Chondrocyte (in vitro differentiated cells): ENCODE measurements at places on chromosomes 1 and 21.

DNA sequence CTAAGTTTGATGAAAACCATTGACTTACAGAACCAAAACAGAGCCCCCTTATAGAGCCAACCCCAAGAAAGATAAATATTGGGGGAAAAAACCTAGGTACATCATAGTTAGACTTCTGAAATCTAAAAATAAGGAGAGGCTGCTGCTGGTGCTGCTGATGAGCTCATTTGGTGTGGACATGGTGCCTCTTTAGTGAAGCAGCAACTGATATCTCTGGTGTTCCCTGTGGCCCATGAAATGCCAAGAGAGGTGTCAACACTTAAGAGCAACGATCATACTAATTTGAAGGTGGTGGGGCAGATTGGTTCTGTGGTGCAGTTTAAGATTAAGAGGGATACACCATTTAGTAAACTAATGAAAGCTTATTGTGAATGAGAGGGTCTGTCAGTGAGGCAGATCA lies 35.9 kb downstream of the ST3GAL3 start:
- no peak for DNase-seq

GRCh38 chr21:32867597-32867996 lies 96.0 kb upstream of the PAXBP1 start:
- DNase-seq, result no peak

GRCh38 chr1:6026095-6026809 lies 19.4 kb upstream of the KCNAB2 start:
- no peak for DNase-seq

- DNase-seq, result no peak
Measured at GRCh38 chr1:64915381-64916274, 50.7 kb downstream of the JAK1 start.

- DNase-seq, result no peak
Measured at GRCh38 chr1:204477036-204477740, 17.4 kb downstream of the PIK3C2B start.

DNA sequence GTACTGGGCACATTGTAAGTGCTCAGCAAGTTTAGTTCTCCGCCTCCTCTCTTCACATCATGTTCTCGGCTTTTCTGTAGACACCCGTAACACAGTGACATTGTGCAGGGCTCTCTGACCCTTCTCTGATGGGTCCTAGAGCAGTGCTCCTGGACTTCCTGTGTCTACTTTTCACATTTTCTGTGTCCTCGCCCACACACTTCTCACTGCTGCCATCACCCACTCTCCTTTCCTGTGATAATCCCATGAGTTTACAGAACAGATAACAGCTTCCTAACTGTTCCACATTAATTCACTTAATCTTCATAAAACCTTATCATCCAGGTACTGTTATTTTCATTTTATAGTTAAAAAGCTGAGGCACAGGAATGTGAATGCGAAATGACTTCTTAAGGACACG lies 13.2 kb upstream of the DMRTA2 start:
- no peak for DNase-seq

DNA sequence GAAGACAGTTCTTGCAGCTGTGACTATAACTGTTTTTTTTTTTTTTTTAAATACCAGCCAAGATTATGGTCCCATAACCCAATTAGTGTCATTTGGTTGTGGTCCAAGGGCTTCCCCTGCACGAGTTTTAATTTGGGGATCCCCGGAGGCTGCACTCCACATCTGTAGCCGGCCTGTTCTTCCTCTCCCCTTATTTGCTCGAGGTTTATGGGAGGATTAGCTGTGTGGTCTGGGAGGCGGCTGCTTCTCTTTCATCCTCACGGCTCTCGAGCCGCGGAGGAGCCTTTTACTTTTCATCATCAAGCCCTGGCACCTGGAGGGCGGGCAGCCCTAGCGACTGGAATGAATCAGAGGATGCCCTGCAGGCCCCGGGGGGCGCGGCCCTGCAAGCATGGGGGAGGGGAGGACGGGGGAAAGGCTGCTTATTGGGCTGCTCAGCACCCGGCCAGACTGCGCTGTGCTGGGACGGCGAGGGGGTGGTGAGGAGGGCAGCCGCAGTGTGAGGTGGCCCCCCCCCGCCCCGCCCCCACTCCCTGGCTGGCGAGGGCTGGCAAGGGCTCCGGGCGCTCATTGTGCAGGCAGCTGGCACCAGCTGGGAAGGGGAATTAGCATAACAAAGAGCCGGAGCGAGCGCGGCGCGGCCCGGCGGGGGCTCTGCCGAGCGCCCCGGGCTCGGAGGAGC lies 18.5 kb downstream of the SERTAD4 start:
- no peak for DNase-seq

GRCh38 chr1:229300099-229300757 lies 29.3 kb downstream of the RAB4A start:
- DNase-seq, result no peak

GRCh38 chr1:208183977-208184911 lies 59.9 kb downstream of the PLXNA2 start:
- no peak for DNase-seq

- DNase-seq, result no peak
Measured at GRCh38 chr21:46598581-46599572, 6.0 kb downstream of the S100B start.

- no peak for DNase-seq
Measured at GRCh38 chr1:32775640-32776337, 41.4 kb downstream of the YARS1 start.

DNA sequence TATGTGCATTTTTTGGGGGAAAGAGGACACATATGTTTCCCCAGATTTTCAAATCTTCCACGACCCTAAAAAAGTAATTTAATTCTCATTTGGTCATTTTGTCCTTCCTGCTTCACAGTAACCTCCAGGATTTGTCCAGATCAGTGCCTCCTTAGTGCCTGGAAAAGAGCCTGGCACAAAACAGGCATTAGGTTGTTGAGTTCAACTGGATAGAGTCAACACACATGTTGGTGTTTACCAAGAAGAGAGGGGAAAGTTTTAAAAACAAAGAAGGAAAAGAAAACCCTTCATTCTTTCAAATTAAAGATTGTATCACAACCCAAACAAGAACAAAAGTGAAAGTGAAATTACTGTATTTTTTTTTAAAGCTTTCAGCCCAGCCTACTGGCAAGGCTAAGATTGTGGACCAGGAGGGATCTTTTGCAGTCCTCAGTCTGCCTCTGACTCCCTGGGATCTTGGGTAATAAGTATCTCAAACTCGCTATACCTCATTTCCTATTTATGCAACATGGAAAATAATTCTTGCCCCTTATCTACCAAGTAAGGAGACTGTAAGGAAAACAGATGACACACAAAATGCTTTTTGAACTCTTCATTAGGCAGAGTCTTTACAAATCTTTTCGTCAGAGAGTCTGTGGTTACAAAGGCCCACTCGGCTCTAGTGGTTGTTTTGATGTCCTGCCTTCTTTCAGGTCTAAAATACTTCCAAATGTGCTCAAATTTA lies 57.8 kb downstream of the ZNF281 start:
- DNase-seq, result no peak

- DNase-seq, result no peak
Measured at GRCh38 chr1:55213151-55213884, 1.8 kb downstream of the USP24 start.

GRCh38 chr1:152886085-152886484 lies 8.0 kb downstream of the SMCP start:
- no peak for DNase-seq

DNA sequence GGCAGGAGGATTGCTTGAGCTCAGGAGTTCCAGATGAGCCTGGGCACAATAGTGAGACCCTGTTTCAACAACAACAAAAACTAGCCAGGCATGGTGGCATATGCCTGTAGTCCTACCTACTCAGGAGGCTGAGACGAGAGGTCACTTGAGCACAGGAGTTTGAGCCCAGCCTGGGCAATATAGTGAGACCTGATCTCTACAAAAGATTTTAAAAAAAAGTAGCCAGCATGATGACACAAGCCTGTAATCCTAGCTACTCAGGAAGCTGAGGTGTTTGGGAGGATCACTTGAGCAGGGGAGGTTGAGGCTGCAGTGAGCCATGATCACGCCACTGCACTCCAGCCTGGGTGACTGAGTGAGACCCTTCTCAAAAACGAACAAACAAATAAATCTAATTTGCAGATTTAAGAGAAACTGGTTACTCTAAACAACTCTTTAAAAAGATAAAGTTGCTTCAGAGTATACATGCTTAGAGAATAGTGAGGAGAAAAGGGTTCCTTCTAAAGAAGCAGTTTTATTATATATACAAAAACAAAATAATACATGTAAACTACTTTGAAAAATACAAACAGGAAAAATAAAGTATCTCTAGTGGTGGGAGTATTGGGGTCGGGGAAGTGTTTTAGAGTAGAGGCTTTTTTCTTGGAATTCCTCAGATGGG lies 88.4 kb downstream of the ADCY10 start:
- DNase-seq, result no peak

GRCh38 chr1:203807196-203807595 lies 11.8 kb downstream of the ZBED6 start:
- no peak for DNase-seq

DNA sequence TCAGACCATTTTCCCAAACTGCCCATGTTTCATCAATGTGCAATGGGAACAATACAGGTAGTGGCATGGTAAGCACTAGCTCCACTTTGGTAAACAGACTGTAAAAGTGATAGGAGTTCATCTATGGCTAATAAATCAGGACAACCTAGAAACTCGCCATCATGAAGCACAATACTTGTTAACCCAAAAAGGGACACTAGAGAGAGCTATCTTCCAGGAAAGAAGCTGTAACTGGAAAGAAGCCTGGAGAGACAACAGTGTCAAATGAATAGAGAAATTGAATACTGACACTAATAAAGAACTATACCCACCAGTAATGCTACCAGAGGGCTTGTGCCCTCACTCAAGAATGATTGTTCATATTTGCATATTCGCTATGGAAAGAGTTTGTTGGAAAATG lies 164.7 kb upstream of the RGS18 start:
- no peak for DNase-seq

DNA sequence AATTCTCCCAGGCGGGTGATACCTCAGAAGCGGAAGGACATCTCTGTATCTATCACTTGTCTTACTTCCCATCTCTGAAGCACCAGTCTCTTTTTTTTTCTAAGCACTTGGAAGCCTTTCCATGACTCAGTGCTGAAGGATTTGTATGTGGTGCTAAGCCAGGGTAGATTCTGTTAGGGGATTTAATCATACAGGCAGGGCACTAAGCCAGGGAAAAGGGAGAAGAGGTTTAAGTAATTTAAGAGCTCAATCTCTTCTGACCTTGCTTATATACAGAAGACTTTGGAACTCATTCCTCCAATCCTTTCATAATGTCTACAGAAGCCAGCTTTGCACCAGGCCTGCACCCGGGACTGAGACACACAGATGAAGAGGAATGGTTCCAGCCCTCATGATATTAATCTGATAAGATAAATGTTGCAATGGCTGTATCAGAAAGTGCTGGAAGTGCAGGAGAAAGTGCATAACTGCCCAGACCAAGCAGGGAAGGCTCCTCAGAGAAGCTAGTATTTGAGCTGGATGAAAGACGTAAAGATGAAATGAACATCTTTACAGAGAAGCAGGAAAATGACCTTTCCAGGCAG lies 11.0 kb downstream of the FAM163A start:
- DNase-seq, result no peak

- no peak for DNase-seq
Measured at GRCh38 chr1:230268371-230269170, 157.6 kb downstream of the PGBD5 start.
